CD4-positive, alpha-beta memory T cell (primary cell): ENCODE measurements at places on chromosomes 2 and 18.

- no peak for DNase-seq
These were observed 185.0 kb upstream of the RASGRP3 start for GRCh38 chr2:33291278-33292013.

GRCh38 chr2:133773854-133774653 lies 205.8 kb upstream of the NCKAP5 start:
- no peak for DNase-seq

DNA sequence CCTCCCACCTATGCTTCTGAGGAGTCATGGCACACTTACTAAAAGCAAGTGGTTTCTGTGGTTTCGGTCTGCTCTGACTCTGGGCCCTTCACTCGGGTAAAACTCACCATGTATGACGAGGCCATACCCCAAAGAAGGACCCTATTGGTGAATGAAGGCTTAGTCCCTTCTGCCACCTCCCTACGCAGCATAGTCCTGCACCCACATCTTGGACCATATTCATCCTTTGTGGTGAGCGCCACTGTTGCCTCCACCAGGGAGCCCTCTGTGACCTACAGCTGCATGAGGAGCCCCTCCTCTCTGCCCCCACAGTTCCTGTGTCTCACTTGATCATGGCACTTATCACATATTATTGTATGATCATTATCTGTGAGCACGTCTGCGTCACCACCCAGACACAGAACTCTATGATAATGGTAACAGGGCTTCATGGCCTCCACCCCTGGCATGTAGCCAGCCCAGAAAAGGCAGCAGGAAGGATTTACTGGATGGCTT lies 113.3 kb downstream of the TFCP2L1 start:
- no peak for DNase-seq

- DNase-seq = no peak
These were observed 123.9 kb downstream of the MGAT5 start for GRCh38 chr2:134377730-134378129.

- DNase-seq = no peak
These were observed 809.0 kb downstream of the BCL11A start for GRCh38 chr2:59744436-59744835.

DNA sequence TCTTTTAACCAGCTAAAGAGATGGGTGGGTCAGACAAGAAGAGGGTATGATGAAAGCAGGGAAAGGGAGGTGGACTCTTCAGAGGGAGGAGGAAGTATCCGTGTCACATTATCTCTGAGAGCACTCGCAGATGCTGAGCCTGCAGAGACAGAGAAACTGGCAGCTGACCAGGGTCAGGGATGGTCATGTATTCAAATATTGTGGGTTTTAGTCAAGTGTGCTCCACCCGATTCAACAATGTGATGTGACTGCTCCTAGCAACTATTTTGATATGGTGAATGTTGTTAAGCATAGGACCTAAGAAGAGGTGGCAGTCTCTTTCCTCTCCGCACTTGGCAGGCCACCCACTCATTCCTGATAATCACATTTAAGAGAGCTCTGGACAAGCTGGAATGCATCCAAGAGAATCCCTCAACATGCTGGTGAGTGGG lies 1.3 kb upstream of the CLIP4 start:
- DNase-seq = no peak

- no peak for DNase-seq
These were observed 22.4 kb downstream of the PTPN2 start for GRCh38 chr18:12861637-12862036.

GRCh38 chr2:111898703-111899514 lies 502 bp downstream of the MERTK start:
- peak; percentile 20 for DNase-seq

DNA sequence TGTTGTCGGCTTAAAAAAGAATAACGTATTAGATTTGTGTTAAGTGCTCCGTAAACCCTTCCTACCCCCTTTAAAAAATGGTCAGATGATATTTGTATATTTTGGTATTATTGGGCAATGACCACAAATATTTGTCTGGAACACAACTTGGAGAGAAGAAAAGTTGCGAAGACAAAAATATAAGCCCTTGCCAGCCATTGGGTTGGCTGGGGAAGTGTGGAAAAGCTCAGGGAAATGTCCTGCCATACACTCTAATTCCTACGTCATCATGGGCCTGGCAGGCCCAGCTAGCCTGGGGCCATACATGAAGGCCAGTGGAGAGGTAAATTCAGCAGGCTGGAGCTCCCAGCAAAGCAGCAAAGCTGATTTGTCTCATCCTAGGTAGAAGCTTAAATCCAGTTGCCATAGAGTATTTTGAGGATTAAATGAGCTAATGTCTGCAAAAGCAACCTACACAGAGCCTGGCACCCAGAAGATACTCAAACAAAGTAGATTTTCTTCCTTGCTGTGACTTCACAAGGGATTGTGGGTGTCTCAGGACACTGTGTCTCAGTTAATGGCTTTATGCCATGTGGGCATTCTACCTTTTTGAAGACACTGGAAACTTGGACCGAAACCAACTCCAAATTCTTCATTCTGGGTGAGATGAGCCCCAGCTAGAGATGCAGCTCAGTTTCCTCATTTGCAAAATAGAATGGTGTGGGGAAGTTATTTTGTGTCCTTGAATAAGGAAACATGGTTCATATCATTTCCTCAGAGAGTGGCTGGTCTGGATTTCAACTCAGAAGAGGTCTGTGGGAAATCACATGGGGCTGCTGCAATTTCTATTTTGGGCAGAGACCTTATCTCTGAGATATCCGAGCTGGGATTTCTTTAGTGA lies 87.9 kb upstream of the MAP4K3 start:
- DNase-seq = no peak

DNA sequence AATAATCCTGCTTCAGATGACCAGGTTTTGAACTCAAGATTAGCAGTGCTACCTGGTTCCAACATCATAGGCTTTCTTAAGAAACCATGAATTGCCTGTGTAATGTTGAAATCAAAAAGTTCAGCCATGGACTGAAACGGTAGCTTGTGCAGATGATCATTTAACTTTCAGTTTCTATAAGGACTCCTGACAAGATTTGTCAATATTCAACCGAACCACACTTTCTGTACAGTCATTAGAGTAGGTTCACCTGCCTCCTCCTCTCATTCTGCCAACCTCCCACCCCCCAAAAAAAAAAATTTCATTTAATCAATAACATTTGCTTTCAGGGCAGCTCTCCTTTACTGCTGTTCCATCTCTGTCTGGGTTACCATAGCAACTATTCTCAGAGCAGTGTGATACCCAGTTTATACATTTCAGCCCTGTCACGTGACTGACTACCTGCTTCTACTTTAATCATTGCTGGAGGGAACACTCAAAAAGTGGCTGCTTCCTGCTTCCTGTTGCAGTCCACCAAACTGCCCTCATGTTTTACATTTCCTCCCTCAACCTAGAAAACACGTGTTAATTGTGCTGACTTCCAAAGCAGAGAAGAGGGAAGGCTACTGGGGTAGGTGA lies 275.5 kb downstream of the SS18 start:
- peak; percentile 3 for DNase-seq

DNA sequence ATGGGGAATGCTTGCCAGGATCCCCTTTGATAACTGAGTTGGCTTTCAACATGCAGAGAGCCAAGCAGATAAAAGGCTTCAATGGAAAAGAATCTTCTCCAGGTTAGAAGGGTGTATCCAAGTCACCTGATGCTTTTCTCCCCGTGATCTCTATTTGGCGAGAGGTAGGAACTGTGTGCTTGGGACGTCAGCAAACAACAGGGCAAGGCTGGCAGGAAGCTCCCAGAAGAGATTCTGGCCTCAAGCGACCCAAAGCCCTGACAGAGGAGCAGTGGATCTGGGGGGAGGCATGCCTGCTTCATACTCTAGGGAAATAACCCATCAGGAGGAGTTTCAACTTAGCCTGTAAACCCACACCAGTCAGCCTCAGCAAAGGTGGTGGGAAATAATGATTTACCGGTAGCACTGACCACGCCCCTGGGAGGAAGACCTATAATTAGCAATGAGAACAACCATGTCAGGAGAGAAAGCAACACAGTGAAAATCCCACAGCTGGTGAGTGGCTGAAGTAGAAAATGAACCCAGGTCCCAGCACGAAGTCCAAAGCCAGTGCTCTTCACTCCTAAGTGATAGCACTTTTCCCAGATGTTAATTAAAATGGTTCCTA lies 76.3 kb upstream of the SEC11C start:
- DNase-seq = no peak

- DNase-seq = no peak
These were observed 15.2 kb downstream of the GALNT3 start for GRCh38 chr2:165778653-165779451.

DNA sequence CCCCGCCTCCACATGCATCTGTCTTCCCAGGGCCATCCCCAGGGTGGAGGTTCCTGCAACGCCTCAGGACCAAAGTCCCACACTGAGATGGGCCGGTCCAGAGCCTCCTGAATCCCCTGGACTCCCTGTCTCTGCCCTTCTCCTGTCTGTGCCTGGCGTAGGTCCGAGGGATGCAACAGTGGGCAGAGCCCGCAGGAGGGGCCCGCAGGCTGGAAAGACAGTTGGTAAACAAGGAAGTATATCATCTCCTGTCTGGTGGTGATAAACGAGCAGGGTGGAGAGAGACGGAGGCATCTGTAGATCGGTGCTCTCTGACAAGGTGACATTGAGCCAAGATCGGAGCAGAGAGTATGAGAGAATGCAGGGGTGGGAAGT lies 72.6 kb upstream of the RAB6C start:
- DNase-seq = no peak

DNA sequence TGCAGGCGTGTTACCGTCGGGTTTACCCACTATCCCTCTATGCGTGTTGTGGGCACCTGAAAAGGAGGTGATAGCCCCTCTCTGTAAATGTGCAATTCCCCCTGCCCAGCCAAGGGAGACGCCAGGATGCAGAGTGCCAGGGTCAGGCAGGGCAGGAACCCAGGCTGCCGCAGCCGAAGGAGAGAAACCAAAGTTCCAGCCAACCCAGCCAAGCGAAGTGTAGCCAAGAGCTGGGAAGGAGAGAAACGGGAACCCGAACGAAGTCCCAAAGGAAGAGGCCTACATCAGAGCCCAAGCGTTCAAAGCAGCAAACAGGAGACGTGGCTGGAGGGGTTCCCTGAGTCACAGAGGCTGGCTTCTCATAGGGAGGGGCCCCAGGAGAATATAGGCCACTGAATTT lies 24.2 kb upstream of the SPR start:
- no peak for DNase-seq

GRCh38 chr2:240351088-240351741 lies 84.2 kb upstream of the GPC1 start:
- DNase-seq = no peak

DNA sequence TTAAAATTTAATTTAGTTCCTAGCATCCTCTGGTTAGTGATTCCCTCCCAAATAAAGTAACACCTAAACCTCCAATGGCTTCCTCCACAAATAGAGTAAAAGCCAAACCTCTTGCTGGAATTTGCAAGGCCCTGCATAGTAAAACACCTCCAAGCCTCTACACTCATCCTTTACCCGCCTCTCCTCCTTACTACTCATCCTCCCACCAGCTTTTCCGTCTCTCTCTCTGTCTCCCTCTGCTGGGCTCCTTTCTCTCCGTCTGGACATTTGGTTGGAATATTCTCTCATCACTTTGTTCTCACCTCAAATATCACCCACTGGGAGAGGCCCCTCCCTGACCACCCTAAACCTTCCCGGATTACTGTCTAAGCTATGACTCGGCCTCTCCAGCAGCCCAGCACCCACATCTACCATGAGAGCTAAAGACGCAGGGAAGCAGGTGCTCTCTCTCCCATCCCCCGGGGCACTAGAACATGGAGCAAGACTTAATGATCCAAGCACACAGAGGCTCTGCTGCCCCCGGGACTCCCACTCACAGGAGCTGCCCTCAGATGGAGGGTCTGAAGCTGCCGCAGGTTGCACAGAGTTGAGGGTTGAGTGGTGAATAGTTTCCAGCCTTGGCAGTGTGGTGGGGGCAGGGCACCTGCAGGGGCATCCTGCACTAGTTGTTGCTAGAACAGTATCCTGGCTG lies 167.2 kb downstream of the FBXO15 start:
- no peak for DNase-seq

DNA sequence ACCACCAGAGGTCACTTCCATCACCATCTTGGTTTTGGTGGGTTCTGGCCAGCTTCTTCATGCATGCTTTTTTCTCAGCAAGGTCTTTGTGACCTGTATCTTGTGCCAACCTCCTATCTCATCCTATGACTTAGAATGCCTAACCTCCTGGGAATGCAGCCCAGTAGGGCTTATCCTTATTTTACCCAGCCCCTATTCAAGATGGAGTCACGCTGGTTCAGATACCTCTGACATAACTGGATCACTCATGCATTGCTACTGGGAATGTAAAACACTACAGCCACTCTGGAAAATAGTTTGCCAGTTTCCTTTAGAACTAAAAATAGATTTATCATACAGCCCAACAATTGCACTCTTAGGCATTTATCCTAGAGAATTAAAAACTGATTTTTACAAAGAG lies 219.2 kb downstream of the IRS1 start:
- no peak for DNase-seq

DNA sequence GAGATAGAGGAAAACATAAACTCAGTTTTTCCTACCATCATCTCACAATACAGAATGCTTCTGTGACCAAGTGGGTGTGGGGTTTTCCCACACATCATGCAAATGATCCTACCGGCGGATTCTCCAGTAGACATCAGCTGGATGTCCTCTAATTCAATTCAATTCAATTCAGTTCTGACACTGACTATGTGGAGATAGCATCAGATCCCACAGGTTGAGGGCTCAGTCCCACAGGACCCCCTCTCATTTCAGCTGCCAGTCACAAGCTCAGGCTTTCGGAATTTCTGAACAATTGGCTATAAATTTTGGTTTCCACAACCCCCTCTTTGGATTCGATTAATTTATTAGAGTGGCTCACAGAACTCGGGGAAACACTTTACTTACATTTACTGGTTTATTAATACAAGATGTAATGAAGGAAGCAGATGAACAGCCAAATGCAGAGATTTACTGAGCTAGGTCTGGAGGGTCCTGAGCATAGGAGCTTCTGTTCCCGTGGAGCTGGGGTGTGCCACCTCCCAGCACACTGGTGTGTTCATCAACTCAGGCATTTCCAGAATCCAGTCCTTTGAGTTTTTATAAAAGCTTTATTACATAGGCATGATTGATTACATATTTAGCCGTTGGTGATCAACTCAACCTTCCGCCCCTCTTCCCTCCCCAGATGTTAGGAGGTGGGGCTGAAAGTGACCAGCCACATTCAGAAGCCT lies 350.1 kb downstream of the MYCN start:
- DNase-seq = no peak

DNA sequence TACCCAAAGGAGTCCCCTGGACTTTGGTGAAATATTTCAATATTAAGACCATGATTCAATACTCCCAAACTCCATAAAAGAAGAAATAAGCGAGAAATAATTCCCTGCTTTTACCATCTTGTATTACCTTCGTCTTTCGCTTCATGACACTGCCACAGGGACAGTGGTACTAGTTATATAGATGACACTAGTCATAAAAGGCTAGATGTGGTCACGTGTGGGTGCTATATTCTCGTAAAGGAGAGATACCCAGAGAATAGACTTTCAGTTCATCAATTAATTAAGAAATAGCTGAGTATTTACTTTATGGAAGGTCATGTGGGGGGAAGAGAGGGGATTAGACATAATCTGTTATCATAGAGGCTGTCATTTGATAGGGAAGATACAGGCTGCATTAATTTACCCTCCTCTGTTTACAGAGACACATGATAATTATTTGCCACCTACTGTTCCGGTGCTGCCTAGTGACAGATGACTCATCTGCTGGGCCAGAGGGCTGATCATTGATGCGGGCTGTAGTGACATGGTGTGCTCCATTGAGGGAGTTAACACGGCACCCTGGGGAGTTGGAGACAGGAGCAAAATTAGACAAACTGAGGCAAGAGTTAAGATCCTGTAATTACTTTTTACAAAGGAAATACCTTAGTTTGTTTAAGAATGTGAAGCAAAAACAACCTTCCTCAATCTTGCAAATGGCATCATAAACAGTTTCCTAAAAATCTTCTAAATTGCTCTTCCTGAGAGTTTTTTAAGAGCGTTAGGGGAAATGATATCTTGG lies 78.2 kb upstream of the ITGB6 start:
- DNase-seq = no peak
